Erythroblast (primary cell): ENCODE measurements at places on chromosomes 6 and 20.

DNA sequence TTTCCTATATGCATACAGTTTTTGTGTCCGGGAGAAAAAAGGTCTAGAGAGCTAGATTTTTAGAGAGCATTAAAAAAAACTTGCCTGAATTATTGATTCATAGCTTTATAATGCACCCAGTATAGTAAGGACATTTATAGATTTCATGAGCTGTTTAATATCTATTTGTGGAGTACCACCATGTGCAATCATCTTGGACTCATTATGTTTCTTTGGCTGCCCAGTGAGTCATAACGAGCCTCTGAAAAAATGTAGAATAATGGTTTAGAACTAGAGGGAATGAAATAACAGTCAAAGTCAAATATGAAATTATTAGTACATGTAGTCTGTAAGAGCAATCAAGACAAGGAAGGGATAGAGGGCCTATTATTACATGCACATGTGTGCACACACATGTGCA lies 350.0 kb downstream of the CD83 start:
- DNase-seq, result no peak

DNA sequence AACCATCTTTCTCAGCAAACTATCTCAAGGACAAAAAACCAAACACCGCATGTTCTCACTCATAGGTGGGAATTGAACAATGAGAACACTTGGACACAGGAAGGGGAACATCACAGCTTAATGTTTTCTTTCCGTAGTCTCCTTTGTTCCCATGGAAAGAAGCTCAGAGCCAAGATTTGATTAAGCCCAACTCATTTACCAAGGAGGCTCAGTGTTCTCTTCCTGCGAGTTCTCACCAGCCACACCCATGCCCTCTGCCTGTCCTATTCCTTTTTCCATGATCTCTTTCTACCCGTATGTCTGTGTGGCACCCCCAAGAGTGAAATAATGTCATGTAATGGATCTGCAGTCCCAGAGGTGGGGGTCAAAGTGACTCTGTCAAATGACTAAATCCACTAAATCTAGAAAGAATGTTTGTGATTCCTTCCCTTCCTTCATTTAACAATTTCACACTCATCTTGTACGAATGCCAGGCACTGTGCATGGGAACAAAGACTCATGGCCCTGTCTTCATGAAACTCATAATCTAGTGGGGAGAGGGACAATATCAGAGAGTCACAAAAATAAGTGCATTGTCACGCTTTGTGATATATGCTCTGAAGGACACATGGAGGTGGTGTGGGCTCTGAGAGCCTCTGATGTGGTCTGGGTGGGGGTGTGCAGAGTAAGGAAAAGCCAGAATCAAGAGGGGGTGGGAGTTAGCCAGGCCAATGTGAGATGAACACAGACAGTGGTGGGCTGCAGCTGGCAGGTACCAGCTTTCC lies 292.1 kb downstream of the CDC5L start:
- no peak for DNase-seq

DNA sequence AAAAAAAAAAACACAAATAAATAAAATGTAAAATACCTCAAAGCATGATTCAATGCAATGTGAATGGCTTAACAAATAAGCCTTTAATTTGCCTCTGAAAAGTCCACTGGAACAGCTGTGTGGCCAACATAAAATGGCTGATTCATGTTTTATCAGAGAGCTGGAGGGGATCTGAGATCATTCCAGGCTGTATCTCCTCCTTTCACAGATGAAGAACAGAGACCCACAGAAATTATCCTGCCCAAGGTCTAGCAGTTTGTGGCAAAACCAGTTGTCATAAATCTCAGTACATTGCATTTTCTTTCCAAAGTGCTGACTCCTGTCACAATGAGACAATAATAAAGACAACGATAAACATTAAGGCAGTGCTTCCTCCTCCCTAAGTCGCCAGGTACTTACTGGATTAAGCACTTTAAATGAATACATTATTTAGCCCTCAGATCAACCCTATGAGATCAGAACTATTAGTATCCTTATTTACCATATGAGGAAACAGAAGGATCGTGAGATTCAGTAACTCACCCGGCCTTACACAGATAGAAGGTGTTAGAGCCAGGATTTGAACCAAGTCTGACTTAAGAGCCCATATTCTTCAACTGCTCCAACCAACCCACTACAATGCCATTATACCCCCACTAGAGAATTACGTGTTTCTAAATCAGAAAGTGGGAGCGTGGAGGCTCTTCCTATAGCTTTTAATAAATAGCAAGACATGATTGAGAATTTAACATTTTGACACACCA lies 118.3 kb downstream of the KIF13A start:
- peak; percentile 4 for DNase-seq

- DNase-seq, result peak; percentile 55
These were observed 658 bp downstream of the HTR1B start for GRCh38 chr6:77462359-77463307.

DNA sequence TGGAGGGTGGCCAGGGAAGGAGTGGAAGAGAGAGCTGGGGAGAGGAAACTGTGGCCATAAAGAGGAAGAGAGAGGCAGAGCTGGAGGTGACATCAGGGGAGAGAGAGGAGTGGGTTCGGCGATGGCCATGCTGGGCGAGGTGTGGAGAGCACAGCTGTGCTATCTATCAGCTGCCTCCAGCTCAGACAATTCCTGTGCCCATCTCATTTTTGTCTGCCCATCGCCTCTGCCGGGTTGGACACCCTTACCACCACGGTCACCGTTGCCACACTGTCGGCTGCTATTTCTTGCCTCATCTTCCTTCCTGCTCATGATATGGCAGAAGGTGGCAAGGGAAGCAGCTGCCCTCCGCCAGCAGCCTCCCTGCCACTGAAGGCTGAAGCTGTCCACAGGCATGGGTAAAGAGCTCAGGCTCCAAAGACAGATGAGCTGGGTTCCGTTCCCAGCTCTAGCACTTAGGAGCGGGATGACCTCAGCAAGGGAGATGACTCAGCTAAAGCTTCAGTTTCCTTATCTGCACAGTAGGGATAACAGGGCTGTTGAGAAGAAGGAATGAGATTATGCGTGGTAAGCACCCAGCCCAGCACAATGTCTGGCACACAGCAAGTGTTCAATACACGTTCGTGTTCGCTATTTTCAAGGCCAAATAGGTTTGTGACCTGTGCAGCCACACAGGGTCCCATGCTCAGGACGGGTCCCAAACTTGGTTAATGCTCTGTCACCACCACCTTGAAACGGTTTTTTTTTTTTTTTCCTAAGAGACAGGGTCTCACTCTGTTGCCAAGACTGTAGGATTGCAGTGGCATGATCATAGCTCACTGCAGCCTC lies 21.9 kb upstream of the TAF8 start:
- DNase-seq, result peak; percentile 96
